ENCODE measurements at places on chromosomes 6 and 20.

- DNase-seq: no peak
Observed at GRCh38 chr20:46215913-46216707, 92.2 kb downstream of the CDH22 start.

DNA sequence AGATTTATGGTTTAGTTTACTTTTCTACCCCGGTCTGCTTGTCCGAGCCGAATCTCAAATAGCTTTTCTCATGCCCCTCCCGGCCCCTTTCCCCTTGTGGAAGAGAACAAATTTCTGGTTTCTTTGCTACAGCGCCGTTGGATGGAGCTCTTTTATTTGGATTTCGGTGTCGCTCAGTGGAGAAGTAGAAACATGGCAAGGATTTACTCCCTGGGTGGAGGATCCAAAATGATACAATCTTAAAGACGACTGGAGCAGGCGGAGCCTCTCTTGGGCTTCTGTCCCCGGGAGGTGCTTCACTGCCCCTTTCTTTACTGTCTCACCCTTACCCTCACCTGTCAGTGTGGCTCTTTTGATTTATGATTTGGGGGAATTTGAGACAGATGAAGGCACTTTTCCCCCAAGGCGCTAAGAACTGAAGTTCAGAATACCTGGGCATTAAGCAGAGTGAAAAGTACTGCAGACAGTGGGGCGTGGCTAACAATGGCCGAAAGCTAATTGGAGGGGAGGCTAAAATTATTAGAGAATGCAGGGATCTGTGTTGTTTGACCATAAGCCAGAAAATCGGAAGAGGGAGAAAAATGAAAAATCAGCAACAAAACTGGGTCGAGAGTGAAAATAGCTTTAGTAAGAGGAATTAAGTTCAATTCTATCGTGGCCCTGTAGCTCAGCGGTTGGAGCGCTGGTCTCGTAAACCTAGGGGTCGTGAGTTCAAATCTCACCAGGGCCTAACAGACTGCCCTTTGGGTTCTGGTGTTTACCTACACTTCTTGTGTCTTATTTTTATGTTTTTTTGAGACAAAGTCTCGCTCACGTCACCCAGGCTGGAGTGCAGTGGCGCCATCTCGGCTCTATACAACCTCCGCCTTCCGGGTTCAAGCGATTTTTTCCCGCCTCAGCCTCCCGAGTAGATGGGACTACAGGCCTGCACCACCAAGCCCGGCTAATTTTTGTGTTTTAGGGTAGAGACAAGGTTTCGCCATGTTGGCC, 145.1 kb upstream of the ZNF184 start:
- DNase-seq: no peak

DNA sequence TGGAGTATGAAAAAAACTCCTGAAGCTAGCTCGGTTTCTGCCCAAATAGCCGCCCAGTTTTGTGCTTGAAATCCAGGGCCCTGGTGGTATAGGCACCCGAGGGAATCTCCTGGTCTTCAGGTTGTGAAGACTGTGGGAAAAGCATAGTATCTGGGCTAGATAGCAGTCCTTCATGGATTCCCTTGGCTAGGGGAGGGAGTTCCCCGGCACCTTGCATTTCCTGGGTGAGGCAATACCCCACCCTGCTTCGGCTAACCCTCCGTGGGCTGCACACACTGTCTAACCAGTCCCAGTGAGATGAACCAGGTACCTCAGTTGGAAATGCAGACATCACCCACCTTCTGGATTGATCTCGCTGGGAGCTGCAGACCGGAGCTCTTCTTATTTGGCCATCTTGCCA, 184.5 kb upstream of the SLC35B3 start:
- no peak for DNase-seq

GRCh38 chr6:155962276-155962675, 506.6 kb upstream of the NOX3 start:
- DNase-seq: no peak

DNA sequence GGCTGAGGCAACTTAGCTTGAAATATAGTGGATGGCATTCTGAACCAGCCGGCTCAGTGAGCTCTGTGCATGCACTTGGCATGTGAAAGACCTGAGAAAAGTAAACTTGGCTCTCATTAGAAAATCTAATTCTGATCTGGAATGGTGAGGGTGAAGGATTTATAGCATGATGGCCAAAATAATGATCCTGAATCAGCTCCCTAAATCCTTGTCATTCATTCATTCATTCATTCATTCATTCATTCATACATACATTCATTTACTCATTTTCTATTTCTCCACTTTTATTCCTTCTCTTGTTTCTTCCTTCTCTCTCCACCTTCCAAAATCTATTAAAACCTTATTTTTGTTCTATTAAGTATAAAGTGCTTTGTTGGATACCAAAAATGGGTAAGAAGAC, 681.1 kb downstream of the DHX35 start:
- DNase-seq: no peak

- DNase-seq: no peak
Observed at GRCh38 chr20:39452583-39453340, 490.6 kb downstream of the DHX35 start.

DNA sequence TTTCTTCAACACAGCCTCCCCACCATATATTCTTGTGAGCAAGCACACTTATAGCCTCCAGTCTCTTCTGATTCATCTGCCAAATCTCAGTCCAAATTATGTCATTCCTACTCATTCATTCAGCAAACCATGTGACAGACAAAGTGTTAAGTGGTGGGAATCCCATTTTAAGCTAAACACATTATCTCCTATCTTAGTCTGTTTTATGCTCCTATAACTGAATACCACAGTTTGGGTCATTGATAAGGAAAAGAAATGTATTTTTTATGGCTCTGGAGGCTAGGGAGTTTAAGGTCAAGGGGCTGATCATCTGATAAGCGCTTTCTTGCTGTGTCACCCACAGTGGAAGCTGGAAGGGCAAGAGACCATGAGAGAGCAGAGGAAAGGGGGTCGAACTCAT, 23.9 kb upstream of the SMIM13 start:
- no peak for DNase-seq

- peak; percentile 22 for DNase-seq
Observed at GRCh38 chr20:36825385-36826104, 50.4 kb upstream of the TLDC2 start.

GRCh38 chr6:82608781-82609180, 245.2 kb downstream of the TPBG start:
- no peak for DNase-seq

- no peak for DNase-seq
Observed at GRCh38 chr20:62707921-62708521, 615 bp upstream of the NTSR1 start.

DNA sequence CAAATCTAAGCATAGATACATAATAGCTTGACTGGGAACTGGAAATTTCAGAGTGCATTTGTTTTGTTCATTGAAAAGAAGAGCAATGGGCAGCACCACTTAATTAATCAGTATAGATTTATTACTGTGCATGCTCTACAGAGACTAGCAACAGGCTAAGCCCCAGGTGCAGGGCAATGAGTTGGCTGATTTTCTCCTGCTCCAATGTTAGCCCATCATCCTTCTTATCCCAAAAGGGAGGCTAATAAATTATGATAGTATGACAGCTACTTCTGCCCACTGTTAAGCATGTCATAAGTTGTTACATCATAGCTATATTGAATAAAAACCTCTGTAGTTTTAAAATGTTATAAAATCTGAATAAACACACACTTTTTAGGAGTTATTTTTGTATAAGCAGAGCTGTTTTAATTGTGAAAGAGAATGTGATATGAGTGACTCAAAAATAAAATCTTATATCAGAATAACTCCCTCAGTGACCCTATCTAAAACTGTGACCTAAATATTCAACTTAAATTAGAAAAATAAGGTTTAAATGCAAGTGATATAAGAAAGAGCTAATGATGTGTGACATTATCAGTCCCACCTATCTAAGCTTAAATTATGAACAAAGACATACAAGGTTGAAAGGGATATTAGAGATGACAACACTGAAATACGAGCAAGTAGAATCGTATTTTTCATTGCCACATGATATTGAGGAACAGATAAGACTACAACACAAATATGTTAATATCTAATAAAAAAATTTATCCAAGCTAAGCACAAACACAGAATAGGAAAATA, 967.3 kb upstream of the ADGRB3 start:
- no peak for DNase-seq

- no peak for DNase-seq
Observed at GRCh38 chr6:39313526-39314272, 520 bp downstream of the KCNK17 start.

DNA sequence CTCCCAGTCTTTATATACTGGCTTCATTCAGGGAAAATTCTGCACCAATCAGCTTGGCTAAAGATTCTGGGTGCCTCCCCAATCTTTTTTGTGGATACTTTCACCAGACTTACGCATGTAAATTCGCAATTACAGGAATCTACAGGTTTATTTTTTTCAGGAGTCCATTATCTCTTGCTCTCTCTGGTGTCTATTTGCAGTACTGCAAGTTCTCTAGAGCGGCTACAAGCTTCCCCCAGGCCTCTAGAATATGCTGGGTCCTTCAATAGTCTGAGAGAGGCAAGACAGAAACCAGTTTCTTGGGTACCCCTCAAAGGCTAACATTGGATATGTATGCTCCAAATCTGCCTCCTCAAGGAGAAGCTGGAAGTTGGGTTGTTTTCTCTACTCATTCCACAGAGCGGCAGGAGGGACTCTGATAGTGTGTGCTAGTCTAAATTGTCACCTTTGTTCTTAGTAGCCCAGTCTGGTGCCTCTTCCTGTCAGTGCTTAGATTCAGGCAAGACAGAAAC, 58.5 kb downstream of the SUN5 start:
- no peak for DNase-seq

GRCh38 chr6:112187736-112188135, 66.6 kb downstream of the LAMA4 start:
- no peak for DNase-seq

DNA sequence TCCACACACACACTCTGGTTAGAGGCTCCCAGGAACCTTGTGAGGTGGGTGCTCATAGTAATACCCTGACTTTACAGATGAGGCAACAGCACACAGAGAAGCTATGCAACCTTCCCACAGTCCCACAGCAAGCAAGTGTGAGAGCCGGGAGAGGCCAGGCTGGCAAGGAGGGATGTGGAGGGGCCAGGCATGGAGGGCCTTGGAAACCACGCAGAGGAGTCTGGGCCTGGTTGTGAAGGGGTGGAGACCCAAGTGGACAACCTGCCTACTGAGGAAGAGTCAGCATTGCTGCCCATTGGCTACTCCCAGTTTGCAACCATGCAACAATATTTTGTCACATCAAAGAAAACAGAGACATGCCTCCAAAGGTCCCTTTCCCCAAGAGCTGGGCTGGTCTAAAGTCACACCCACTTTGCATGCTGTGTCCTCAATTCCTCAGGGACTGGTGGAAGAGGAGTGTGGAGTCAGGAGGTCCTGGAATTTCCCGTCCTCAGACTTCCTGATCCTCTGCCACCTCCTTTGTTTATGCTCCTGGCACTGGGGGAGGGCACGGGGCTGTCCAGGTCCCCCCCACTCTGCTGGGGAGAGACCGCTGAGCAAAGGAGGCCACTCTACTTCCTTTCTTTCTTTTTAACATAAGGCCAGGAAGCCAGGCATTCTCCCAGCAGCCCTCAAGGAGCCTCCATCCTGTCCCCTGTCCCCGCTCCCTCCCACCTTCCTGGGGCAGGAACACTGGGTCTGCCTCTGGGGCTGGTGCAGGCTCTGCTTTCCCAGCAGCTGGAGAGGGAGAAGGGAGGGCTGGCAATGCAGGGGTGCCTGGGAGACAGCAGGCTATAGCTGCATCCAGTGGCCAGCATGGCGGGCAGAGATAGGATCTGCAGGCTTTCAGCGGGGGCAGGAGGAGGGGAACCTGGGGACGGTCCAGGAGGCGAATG, 68.3 kb downstream of the NOL4L start:
- DNase-seq: no peak

DNA sequence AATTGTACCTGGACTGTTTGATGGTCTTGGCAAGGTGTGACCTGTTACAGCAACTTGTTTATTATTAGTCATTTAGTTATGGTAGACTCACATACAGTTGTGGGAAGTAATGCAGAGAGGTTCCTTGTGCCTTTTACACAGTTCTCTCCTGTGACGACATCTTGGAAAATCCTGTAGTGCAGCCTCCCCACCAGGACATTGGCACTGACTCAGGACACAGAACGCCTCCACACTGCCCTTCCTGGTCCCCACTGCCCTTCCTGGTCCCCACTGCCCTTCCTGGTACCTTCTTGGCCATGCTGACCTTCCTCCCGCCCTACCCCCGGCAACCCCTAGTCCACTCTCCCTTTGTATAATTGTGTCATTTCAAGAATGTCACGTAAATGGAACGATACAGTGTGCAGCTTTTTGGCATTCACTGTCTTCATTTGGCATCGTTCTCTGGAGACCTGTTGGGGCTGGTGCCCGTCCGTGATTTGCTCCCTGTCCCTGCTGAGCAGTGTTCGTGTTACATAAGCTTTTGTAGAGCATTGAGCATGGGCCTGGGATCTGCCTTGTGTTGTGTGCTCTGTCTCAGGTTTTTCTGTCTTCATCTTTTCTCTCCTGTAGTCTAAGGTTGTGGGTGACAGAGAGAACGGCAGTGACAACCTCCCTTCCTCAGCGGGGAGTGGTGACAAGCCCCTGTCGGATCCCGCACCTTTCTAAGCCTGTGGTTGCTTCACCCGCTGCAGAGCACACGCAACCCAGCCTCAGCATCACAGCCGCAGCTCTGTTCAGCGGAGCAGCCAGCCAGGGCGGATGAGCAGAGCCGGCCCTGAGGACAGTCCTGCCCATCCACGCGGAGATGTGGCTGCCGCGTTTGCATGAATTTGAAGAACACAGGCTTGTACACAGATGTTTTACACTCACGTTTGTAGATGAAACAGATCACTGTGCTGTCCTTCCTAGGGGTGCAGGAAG, 5.4 kb upstream of the DNAJC5 start:
- DNase-seq: no peak

DNA sequence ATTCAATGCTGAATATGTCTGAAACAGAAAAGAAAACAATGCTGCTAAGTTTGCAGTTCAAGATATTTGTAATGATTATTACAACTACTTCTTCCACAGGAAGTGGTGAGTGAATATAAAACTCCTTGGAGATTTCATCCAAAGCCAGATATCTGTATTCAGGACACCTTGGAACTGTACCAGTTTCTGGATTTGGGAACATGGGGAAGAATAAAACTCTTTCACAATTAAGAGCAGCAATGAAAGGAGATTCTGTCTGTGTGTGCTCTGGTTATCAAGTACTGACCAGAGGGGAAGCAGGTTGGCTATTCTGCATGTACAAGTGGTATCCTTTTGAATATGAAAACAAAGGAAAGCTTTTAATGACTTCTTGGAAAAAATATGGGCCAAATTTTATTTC, 21.1 kb downstream of the ELOVL2 start:
- DNase-seq: no peak

- no peak for DNase-seq
Observed at GRCh38 chr6:156425359-156426020, 351.7 kb upstream of the ARID1B start.
